ENCODE measurements at places on chromosomes 16 and 17.

GRCh38 chr17:10313037-10313672 is 59.7 kb downstream of the MYH13 start:
- DNase-seq: no peak

- DNase-seq: no peak
These were observed 51.1 kb upstream of the MEAK7 start for GRCh38 chr16:84555418-84556196.

GRCh38 chr17:33291248-33292200 is 1.6 kb downstream of the ASIC2 start:
- DNase-seq: no peak

DNA sequence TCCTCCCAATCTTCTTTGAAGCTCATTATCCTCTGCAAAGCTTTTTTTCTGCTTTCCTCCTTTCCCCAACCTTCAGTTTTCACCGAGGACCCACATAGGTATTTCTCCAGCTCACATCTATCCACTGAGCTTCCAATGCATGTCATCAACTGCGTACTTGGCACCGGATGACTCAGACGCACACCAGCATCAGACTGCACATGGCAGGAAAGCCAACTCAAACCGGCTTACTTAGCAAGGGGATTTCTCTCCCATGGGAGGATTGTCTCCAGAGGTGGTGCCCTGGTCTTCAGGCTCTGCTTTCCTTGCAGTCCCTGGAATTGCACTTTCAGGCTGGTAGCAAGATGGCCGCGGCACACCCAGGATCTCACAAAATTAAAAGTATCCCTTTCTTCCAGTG is 1.7 kb upstream of the AKTIP start:
- DNase-seq: no peak

DNA sequence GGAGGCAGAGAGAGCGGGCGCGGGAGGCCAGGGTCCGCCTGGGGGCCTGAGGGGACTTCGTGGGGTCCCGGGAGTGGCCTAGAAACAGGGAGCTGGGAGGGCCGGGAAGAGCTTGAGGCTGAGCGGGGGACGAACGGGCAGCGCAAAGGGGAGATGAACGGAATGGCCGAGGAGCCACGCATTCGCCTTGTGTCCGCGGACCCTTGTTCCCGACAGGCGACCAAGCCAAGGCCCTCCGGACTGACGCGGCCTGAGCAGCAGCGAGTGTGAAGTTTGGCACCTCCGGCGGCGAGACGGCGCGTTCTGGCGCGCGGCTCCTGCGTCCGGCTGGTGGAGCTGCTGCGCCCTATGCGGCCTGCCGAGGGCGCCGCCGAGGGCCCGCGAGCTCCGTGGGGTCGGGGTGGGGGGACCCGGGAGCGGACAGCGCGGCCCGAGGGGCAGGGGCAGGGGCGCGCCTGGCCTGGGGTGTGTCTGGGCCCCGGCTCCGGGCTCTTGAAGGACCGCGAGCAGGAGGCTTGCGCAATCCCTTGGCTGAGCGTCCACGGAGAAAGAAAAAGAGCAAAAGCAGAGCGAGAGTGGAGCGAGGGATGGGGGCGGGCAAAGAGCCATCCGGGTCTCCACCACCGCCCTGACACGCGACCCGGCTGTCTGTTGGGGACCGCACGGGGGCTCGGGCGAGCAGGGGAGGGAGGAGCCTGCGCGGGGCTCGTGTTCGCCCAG is 1.2 kb upstream of the CBX4 start:
- no peak for DNase-seq

- no peak for DNase-seq
These were observed 57.0 kb downstream of the GAS7 start for GRCh38 chr17:10141436-10141835.

GRCh38 chr17:50865060-50865867 is 890 bp downstream of the TOB1 start:
- DNase-seq: peak; percentile 42

GRCh38 chr16:84110527-84110926 is 6.2 kb downstream of the MBTPS1 start:
- DNase-seq: no peak

DNA sequence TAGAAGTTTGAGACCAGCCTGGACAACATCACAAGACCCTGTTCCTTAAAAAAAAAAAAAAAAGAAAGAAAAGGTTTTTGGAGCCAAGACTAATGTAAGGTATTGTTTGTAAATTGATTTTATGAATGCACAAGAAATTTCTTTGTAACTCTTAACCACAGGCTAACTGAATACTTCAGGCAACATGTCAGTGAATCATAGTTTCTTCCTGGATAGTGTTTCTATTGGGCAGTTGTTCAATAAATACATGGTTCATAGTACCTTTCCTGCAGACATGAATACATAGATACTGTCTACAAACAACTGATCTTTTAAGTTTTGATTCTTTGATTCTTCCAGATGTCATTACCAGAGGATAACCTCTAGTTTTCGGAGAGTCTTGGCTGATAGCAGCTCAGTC is 11.6 kb downstream of the DDX42 start:
- DNase-seq: no peak

- no peak for DNase-seq
These were observed 11.3 kb upstream of the DHRS7C start for GRCh38 chr17:9802697-9803096.

- no peak for DNase-seq
These were observed 107.5 kb downstream of the METRNL start for GRCh38 chr17:83186751-83187421.

DNA sequence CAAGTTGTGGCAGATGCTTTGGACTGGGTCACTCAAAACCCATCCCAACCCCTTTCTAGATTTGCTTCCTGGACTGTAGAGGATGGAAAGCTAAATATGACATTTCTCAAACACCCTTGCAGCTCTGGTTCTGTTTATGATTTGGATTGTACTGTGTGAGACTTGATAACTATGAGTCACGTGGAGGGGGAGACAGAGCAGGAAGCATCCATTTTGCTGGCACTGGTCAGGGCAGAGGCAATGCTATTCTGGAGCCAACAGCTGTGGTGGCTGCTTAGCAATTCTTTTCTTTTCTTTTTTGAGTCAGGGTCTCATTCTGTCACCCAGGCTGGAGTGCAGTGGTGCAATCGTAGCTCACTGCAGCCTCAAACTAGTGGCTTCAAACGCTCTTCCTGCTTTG is 13.6 kb upstream of the TERF2 start:
- DNase-seq: no peak

DNA sequence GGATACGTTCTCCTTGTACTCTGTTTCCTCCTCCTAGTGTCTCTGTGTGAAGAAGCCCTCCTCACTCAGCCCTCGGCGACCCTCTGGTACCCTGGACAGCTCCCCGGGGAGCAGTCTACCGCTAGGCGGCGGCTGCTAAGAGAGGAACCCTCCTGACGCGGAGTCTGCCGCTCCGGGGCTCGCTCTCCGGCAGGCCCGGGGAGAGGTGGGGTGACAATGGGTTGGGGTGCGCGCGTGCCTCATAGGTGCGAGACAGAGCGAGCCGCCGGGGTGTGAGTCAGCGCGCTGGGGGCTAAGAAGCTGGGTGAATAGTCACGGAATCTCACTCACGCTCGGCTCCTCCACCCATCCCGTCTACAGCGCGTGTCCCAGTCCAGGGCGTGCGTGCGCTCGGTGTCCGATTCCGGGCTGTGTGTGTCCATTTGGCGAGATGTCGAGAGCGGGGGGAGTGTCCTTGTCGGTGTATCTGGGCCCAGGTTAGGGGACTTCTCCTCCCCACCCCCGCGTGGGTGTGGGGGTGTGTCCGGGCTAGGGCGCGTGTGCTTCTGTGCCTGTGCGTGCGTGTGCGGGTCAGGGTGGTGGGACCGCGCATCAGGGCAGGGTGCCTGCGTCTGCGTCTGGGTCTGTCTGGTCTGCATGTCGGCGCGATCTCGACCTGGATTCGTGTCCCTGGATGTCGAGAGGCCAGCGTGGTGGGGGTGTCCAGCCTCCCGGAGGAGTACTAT is 577 bp upstream of the HS3ST2 start:
- DNase-seq: peak; percentile 33

DNA sequence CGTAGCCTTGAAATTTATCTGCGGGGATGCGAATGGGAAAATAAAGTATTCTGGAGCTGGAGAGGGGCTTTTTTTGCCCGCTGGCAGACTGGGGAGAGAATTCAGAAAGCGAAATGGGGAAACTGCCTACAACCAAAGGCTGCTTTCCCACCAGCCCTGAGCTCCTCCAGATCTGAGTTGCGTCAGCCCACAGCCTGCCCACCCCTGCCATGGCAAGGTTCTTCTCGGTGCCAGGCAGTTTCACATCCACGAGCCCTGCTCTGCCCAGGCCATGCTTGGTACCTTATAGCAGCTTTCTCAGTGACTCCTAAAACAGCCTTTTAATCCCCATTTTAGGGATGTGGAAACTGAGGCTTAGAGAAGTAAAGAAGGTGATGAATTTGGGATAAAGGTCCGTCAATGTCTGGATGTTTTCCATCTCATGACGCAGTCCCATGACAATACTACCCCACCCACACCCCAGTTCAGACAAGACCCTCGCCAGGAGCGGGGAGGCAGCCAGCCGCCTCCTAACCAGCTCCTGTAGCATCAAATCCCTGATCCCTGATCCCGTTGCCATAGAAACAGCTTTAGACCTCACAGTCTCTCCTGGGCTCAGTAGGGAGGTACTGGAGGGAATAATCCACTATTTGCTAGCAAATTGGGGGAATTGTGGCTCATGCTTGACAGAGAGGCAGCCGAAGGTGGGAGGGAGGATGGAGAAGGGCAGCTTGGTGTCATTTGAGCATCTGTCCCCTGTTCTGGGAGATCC is 113.5 kb downstream of the MGAT5B start:
- DNase-seq: no peak

- DNase-seq: no peak
These were observed 60.4 kb upstream of the RPH3AL start for GRCh38 chr17:413016-413350.

GRCh38 chr17:49399995-49400394 is 14.7 kb downstream of the PHB1 start:
- no peak for DNase-seq

DNA sequence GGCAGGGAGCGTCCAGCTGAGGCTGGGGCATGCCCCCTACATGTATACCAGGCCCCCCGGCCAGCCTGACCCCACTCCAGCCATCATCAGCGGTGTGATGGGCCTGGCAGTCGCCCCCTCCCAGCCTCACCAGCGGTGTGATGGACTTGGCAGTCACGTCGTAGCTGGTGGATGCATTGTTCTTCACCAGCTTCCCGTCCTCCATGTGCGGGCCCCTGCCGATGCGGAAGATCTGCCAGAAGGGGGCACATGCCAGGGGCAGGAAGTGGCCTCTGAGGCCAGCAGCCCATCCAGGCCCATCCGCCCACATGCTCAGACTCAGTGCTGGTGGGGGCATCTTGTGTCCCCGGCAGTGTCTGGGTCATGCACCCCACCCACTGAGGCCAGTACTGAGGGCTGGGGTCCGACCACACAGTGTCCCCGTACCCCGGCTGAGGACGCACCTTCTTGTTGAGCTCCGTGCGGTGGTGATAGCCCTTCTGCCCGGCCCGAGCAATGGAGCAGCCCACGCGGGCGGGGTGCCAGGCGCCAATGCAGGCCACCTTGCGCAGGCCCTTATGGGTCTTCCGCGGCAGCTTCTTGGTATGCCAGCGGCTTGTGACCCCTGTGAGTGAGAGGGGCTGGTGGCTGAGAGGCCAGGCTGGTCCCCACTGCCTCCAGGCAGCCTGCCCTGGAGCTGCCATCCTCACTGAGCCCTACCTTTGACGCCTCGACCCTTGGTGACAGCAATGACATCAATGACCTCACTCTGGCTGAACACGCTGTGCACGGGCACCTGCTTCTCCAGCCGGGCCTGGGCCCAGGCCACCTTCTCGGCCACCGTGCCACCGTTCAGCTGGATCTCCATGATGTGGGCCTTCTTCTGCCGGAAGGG is 3.7 kb upstream of the MSRB1 start:
- no peak for DNase-seq

GRCh38 chr16:88774544-88775393 is 10.3 kb downstream of the PIEZO1 start:
- no peak for DNase-seq

GRCh38 chr16:76955629-76956028 is 235.4 kb upstream of the MON1B start:
- DNase-seq: no peak

DNA sequence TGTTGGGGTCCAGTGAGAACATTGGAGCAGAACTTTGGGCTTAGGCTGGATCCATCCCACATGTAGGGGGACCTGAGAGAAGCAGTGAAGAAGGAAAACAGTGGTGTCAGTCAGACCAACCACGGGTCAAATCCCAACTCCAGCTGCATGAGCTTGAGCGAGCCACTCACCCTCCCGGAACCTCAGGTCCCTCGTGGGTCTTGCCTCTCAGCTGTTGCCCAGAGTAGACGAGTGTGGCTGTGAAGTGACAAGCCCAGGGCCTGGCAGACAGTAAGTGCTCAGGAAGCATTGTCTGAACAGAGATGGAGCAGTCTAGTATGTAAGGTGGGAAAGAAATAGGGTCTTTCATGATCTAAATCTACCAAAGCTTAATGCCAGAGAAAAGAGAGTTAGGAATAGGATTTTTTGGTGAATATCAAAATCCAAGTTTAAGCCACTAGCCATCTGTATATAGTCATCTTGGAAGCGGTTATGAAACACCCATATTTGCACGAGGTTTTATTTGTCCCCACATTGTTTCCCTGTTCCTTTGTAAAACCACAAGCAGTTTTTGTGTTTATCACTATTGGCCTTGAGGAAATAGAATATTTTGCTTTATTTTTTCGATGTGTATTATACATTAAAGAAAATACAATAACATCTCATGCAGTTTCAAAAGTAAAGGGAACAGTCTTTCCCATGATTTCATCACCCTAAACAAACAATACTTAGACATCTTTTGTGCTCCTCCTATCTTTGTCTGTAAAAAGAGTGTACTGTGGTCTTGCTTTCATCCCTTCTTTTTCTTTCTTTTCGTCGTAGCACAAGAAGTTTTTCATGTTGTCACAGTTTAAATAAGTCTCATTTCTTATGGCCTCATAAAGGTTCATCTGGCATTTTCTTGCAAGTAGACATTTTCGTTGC is 112.0 kb downstream of the CLEC16A start:
- DNase-seq: no peak

GRCh38 chr16:8961811-8962390 is 1.8 kb downstream of the USP7 start:
- DNase-seq: no peak

DNA sequence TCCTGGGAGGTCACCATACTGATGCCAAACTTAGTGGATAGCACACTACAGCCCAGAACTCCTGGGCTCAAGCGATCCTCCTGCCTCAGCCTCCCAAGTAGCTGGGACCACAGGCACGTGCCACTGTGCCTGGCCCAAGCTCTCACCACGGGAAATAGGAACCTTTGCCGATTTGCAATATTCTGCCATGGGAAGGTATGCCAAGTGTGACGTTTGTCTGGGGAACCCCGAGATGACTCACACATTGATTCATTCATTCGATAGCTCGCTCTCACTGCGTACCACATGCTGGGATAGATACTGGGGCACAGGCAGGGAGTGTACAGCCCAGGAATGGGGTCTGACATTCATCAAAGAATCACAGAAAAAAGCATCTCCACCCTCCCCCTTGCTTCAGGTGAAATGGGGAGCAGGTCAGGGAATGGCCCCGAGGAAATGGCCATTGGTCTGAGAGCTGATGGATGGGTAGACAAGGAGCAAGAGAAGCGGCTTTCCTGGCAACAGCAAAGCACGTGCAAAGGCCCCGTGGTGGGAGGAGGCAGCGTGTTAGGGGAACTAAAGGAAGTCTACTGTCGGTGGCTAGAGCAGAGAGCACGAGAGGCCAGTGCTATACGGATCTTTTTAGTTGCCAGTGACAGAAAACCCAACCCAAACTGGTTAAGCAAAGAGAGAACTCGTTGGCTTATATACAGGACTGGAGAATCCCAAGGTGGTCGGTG is 44.1 kb downstream of the DNAH17 start:
- DNase-seq: peak; percentile 24
